ENCODE measurements at places on chromosomes 16 and 17.

DNA sequence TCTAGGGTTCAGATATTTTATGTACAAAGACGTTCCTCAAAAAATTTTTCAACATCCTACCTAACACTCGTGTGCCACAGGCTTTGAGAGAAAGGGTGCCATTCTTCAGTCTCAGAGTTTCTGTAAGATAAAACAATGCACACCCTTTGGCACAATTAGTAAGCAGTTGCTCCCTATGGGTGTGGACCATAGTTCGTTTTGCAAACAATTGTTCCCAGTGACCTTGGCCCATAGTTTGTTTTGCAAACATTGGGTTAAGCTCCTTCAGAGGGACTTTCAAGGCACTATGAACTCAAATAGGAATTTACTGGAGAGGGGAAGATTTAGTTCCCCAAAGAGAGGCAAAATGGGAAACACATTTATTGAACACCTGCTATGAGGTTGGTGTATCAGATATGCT is 220.3 kb upstream of the CA10 start:
- DNase-seq, result no peak

GRCh38 chr16:59067205-59067604 is 333.1 kb upstream of the GOT2 start:
- DNase-seq, result no peak

DNA sequence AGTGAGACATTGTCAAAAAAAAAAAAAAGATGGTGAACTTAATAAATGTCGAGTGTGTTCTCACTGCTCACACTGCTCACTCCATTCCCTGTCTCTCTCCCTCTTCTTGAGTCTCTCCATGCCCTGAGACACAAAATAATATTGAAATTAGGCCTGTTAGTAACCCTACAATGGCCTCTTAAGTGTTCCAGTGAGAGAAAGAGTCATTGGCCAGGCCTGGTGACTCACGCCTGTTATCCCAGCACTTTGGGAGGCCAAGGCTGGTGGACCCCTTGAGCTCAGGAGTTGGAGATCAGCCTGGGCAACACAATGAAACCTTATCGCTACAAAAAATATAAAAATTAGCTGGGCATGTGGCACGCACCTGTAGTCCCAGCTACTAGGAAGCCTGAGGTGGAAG is 16.2 kb upstream of the CSF3 start:
- DNase-seq, result no peak

- DNase-seq, result no peak
Observed at GRCh38 chr17:45433159-45433535, 477 bp upstream of the ARHGAP27 start.

GRCh38 chr16:70788668-70789594 is 12.0 kb downstream of the VAC14 start:
- peak; percentile 58 for DNase-seq

- peak; percentile 71 for DNase-seq
Observed at GRCh38 chr16:18983565-18984434, at the start of gene TMC7. Gene TMC7 (plus strand): TSS chr16:18983934. CDS start chr16:18984064, 130 bp downstream.

DNA sequence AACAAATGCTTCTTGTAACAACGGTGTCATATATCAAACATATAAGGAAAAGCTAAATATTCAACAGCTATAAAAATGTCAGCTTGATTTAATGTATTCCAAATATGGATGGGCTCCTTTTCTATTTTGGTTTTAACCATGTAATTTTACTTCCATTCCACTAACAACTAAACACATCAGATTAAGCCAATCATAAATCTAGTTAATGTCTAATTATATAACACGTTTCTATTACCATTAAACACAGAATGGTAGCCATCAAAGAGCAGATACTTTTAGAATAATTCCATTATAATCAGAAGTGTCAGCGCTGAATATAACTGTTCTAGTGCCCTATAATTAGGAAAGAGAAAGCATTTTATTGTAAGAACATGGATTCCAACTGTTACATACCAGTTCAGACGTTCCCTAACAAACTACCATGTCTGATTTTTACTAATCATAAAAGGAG is 10.0 kb downstream of the CMC2 start:
- DNase-seq, result no peak

GRCh38 chr16:4314532-4315185 is 1.2 kb upstream of the GLIS2 start:
- no peak for DNase-seq

- DNase-seq, result no peak
Observed at GRCh38 chr16:23062524-23062923, 86.7 kb downstream of the USP31 start.

DNA sequence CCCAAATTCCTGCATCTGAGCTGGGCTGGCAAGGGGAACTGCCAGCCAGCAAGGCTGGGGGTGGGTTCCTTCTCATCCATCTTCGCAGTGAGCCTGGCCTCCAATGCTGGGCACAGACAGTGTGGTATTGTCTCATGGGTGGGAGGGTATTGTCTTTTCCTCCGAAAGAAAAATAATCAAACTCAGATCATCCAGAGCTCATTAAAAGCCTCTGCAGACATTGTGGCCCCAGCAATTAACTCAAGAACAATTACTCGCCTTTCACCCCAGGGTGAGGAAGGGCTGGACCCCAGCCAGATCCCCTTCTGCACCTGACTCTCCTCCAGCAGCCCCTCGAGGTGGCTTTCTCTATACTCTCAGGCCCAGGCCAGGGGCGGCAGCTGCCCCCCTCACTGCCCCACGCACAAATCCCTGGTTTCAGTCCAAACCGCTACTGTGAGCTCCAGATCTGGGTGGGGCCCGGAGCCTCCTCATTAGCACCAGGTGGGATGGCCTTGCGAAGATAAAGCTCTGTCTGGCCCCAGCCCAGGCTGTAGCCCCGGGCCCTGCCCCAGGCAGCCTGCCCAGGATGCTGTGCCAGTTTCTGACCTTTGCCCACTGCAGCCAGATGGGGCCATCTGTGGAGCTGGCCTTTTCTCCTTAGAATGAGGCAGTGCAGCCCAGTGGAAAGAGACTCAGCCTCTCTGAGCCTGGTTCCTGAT is 2.3 kb upstream of the KRT15 start:
- no peak for DNase-seq

DNA sequence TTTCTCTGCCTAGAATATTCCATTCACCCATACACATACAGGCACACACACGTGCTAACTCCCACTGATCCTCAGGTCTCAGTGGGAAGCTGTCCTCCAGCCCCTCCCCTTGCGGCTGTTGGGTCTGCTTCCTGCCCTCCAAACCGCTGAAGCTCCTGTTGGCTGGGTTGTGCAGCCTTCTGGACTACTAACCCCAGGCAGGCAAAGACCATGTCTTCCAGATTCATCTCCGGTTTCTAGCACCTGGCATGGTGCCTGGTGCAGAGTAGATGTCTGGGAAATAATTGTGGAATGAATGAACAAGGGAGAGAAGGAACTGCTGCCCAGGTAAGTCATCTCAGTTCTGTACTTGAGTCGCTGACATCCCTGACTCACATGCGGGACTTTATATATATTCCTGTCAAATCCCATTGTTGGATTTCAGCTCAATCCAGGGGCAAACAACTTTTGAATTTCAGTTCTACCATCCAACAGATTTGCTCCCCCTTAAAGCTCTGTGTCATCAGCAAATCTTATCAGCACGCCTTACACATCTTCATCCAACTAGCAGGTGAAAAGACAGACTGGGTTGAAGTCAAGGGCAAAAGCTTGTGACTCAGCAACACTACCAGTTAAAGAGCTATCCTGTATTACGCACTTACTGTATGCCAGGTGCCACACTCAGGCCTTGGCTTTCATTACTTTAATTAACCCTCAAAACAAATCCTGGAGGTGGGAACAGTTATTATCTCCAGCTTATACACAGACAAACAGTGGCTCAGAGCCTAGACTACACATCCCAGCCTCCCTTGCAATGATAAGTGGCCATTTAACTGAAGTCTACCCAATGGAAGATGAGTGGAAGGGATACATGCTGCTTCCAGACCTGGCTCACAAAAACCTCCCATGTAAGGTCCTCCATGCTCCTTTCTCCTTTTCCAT is 51.1 kb downstream of the SRCIN1 start:
- no peak for DNase-seq

DNA sequence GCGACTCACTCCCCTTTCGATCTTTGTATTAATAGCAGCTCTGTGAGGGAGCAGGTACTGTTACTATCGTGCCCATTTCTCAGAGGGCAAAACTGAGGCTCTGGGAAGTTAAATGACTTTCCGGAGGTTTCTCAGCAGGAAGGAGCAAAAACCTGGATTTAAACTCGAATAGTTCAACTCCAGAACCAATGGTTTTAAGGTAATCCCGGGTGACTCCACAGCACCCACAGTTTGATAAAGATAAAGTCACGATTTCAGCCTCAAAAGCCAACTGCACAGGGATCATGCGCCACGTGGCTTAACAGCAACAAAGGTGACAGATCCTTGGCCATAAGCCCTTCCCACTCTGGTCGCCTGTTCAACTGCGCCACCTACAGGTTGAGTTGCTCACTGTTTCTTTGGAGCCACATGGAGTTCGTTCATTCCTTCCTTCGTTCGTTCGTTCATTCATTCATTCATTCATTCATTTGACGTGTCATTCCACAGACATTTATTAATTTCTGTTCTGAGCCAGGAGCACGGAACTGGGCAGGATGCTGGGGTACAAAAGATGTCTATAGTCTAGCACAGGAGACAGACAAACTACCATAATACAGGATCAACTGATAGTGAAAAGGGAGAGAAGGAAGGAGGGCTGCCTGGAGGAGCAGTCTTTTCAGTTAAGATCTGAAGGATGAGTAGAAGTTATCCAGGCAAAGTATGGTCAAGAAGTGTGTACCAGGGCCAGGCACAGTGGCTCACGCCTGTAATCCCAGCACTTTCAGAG is 134.8 kb downstream of the HS3ST2 start:
- DNase-seq, result no peak

GRCh38 chr17:31313982-31314781 is at the start of gene EVI2B:
Gene EVI2B (minus strand): TSS chr17:31314054. CDS start chr17:31305609, 8,445 bp downstream.
- no peak for DNase-seq

DNA sequence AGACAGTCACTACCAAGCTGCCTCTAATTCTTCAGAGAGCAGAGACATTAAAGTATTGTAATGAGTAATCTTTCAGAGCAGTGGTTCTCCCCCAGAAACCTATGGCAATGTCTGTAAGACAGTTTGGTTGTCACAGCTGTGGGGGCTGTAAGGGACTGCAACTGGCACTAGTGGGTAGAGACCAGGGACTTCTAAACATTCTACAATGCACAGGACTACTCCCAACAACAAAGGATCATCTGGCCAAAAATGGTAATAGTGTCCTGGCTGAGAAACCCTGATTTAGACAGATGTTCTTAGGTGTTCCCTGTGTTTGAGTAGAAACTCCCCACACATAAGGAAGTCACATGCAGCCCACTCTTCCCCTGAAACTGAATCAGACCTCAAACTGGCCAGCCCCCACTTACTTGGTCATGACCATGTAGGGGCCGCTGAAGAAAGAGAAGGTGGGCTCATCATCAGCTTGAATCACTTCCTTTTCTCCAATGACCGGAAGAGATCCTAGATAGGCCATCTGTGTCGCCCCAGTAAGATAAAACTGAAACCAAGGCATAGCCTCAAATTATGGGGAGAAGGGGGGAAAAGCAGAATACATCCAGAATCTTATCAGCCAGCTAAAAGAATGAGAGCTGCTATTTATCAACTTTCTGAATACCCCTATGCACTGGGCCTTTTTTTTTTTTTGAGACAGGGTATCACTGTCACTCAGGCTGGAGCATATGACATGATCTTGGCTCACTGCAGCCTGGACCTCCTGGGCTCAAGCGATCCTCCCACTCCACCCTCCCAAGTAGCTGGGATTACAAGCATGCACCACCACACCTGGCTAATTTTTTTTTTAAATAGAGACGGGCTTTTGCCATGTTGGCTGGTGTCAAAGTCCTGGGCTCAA is 75.8 kb downstream of the TEX14 start:
- no peak for DNase-seq

DNA sequence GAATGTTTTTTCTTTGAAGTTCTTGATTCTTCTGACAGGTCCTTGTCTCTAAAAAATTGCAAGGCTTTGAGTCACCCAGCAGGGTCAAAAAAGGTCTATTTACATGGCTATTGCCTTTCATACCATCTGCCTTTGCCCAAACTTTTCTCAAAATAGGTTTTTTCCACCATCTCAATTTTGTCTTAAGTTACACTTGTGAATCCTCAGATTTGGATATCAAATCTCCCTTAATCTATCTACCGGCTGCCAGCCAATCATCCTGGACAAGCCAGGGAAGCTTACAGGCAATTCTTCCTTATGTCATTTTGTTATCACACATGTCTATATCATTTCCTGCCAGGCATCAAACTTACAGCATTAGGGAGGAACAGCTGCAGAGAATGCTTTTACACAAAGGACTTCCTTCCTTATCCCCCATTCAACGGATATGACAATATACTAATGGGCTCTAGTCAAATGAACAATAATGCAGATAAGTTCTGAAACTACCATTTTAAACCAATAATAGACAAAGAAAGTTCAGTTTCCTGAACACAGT is 104.1 kb upstream of the CORO6 start:
- DNase-seq, result no peak

DNA sequence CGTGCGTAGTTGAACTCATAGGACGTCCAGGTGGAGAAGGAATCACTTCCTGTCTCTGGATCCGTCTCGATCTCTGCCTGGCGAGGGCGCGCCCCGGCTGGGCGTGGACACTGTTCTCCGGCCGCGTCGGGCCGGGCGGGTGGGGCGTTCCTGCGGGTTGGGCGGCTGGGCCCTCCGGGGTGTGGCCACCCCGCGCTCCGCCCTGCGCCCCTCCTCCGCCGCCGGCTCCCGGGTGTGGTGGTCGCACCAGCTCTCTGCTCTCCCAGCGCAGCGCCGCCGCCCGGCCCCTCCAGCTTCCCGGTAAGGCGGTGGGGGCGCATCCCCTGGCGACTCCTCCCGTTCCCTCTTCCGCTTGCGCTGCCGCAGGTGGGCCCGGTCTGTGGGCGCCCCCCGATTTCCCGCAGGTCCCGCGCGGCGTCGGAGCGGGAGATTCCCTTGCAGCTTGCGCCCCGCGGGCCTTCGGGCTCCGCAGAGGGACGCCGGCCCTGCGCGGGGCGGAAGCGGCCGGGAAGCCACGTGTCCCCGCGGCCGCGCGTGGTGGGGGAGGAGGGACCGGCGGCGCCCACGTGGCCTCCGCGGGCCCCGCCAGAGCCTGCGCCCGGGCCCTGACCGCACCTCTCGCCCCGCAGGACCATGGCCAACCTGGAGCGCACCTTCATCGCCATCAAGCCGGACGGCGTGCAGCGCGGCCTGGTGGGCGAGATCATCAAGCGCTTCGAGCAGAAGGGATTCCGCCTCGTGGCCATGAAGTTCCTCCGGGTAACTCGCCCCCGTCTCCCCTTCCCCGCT is at the start of gene NME2:
Gene NME2, plus strand, starts transcription at position 214 of the 789 bp plus-strand sequence. Its CDS starts 420 bp downstream, at position 634.
- peak; percentile 59 for DNase-seq
